ENCODE measurements at places on chromosomes 4 and X. TPM values are rescaled to one million over a fixed set of nuclear protein-coding genes. Genes with fewer than 3 reads are reported as not detected.
A peak's percentile ranks its signal among the peaks of the same experiment; 100 is the strongest.

GRCh38 chr4:16480011-16480410 lies 253.7 kb upstream of the TAPT1 start:
- H3K4me3 ChIP-seq = no peak overlapping the region
- DNase-seq = no peak
- no peaks in the 10 kb centered on the region for H3K36me3 ChIP-seq
- H3K27me3 ChIP-seq = no peaks in the 10 kb centered on the region
- H3K27ac ChIP-seq = no peak overlapping the region

- H3K27ac ChIP-seq = no peak overlapping the region
- DNase-seq = no peak
- H3K36me3 ChIP-seq = no peaks in the 10 kb centered on the region
- H3K4me1 ChIP-seq = no peaks in the 10 kb centered on the region
- H3K4me3 ChIP-seq = no peak overlapping the region
These were observed 5.8 kb upstream of the DMP1 start for GRCh38 chr4:87644286-87644685.

Gene FAM50A
- 90.1 TPM for total RNA-seq

- peak; percentile 82 for DNase-seq
- no peaks in the 10 kb centered on the region for H3K4me1 ChIP-seq
- H3K4me3 ChIP-seq = no peak overlapping the region
- peak overlapping the region; percentile 41 for H3K27ac ChIP-seq
These were observed 367.6 kb downstream of the BCOR start for GRCh38 chrX:39729981-39730661.

- H3K27me3 ChIP-seq = no peaks in the 10 kb centered on the region
- H3K4me3 ChIP-seq = no peak overlapping the region
- no peaks in the 10 kb centered on the region for H3K36me3 ChIP-seq
- no peaks in the 10 kb centered on the region for H3K4me1 ChIP-seq
- DNase-seq = no peak
- no peak overlapping the region for H3K27ac ChIP-seq
These were observed 241.8 kb downstream of the GRIA3 start for GRCh38 chrX:123425904-123426303.

DNA sequence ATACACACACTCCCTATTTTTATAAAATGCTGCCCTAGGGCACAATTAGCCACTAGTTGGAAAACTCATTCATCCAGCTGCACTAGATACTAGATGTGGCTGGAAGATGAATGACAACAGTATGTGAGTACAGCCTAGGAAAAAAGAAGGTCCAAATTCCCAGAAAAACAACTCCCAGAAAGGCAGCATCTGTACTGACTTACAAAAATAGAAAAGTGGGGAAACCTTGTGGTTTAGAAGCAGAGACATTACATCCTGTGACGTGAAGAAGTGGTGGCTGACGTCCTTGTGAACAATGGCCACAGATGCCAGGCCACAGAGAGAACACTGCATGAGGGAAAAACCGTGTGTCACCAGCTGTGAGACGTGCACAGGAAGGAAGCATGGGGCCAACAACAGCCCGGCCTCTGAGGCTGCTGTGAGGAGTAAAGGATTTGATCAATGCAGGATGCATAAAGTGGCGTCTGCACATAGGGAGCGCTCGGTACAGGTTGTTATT lies 81.2 kb downstream of the SPRY1 start:
- H3K27me3 ChIP-seq = no peaks in the 10 kb centered on the region
- DNase-seq = no peak
- no peak overlapping the region for H3K4me3 ChIP-seq
- H3K4me1 ChIP-seq = no peaks in the 10 kb centered on the region
- no peaks in the 10 kb centered on the region for H3K36me3 ChIP-seq

GRCh38 chr4:156660465-156660864 lies 311.1 kb downstream of the PDGFC start:
- H3K27me3 ChIP-seq = no peaks in the 10 kb centered on the region
- H3K27ac ChIP-seq = no peak overlapping the region
- no peak overlapping the region for H3K4me3 ChIP-seq
- H3K4me1 ChIP-seq = no peaks in the 10 kb centered on the region
- H3K36me3 ChIP-seq = no peaks in the 10 kb centered on the region

GRCh38 chr4:188254211-188254610 lies 115.0 kb downstream of the TRIML1 start:
- H3K36me3 ChIP-seq = no peaks in the 10 kb centered on the region
- no peaks in the 10 kb centered on the region for H3K4me1 ChIP-seq

DNA sequence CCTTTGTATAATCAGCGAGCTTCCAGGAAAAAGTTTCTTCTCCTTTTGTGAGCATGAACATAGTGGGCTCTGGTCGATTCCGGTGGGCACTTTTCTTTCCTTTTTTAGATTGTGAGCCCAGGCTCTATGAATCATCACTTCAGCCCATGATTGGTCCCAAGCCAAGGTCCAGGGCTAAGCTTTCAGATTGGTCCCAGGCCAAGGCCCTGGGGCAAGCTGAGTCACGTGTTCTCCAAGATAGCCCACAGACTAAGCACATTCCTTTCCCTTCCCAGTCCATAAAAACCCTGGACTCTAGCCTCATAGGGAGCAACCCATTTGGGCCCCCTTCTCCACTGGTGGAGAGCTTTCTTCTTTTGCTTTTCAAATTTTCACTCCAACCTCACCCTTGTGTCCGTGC lies 430.5 kb downstream of the NAP1L3 start:
- no peak overlapping the region for H3K27ac ChIP-seq
- H3K36me3 ChIP-seq = no peaks in the 10 kb centered on the region
- no peaks in the 10 kb centered on the region for H3K4me1 ChIP-seq
- no peaks in the 10 kb centered on the region for H3K27me3 ChIP-seq
- DNase-seq = no peak

Gene DRD5
- not detected for total RNA-seq

DNA sequence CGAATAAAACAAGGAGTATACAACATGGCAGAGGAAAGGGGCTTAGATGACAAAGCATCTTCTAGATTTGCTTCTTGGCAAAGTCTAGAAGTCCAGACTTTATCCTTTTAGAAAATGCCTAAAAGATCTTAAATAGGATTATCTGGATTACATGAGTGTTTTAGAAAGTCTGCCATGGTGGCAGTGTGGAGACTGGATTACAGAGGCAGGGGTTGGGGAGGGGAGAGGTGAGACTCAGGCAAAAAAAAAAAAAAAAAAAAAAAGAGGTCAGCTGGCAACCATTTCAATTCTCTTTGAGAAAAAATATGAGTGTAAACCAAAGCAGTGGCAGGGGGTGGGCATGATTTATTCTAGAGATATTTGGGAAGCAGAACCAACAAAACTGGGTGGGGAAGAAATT lies 17.4 kb downstream of the ZNF827 start:
- no peak for DNase-seq
- H3K36me3 ChIP-seq = peaks cover 9% of the 10 kb centered on the region
- no peaks in the 10 kb centered on the region for H3K4me1 ChIP-seq
- no peak overlapping the region for H3K4me3 ChIP-seq
- H3K27me3 ChIP-seq = no peaks in the 10 kb centered on the region
- H3K27ac ChIP-seq = no peak overlapping the region

Gene SLC16A2
- 9.1 TPM for total RNA-seq

Gene LRCH2
- total RNA-seq = 1.1 TPM

DNA sequence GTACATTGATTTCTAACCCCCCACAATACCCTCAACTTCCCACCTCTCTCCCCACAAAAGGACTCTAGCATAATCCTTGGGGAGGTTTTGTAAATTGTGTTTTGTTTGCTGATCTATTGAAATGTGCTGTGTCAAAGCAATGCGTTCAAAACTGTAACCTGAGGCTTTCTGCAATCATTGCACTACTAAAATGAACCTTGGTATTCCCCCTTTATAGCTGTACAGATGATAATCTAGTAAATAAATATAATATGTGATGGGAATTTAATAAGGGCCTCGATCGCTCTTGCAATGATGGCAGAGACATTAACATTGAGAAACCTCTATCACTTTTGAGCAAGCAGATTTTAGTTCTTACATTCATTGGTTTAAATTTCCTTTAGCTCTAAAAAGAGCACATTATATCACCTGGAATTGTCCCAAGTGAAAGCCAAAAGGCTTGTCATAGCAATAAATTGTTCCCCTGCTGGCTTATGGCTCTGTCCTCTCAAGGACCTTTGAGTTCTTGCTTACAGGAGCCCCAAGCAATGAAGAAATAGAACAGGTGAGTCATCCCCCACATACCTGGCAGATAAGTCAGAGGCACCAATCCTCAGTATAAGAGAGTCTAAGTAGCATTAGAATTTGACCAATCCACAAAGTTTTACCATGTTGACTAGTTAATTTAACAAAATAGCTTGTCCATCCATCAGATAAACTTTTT lies 18.4 kb upstream of the ACE2 start:
- H3K27ac ChIP-seq = no peak overlapping the region
- H3K4me1 ChIP-seq = no peaks in the 10 kb centered on the region
- DNase-seq = no peak

Gene STPG2
- 0.13 TPM for total RNA-seq

Gene CTAG1B
- not detected for total RNA-seq

DNA sequence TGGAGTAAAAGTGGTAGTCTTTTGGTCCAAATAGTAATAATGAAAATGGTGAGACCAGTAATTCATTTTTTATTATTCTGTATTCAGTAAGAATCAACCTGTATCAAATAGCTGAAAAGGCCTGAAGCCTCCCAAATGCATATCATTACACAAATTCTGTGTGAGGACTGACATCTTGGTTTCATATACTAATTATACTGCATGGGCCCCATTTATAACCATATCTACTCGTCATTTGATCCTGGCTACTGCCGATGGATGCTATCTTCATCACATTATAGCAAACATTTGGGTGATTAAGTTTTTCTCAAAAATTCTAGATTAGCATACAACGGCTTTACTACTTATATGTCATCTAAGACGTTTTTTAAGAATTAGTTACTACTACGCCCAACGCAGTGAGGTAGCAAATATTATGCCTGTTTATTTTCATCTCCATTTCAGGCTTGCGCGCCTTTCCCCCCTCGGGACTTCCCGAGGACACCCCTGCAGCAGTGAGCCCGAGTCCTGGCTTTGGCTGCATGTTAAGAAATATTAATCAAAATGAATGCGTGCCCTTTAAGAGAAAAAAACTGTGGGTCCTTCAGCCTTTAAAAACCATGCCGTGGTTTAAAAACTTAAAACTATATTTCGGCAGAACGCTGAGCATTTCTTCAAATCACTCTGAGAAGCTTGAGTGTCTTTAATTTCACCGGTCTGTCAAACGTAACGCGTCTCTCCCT lies 814 bp upstream of the MMAA start:
- H3K36me3 ChIP-seq = no peaks in the 10 kb centered on the region
- DNase-seq = no peak
- H3K4me3 ChIP-seq = peak overlapping the region; percentile 88
- H3K27ac ChIP-seq = no peak overlapping the region
- H3K4me1 ChIP-seq = no peaks in the 10 kb centered on the region

GRCh38 chr4:184329659-184330400 lies 112.2 kb upstream of the ENPP6 start:
- H3K4me1 ChIP-seq = no peaks in the 10 kb centered on the region
- no peak for DNase-seq
- no peak overlapping the region for H3K27ac ChIP-seq
- H3K36me3 ChIP-seq = no peaks in the 10 kb centered on the region
- no peaks in the 10 kb centered on the region for H3K27me3 ChIP-seq

Gene MAGEA11
- not detected for total RNA-seq
